ENCODE measurements at places on chromosomes 7 and 10.

- H3K36me3 ChIP-seq = no peaks in the 10 kb centered on the region
- H3K27me3 ChIP-seq = no peaks in the 10 kb centered on the region
- H3K4me3 ChIP-seq = no peak within 1 kb of the TSS
- no peak within 1 kb of the TSS for H3K27ac ChIP-seq
Measured at GRCh38 chr10:97572214-97572989, at the start of gene ANKRD2. ANKRD2 (plus strand) TSS chr10:97572779; CDS start chr10:97572789, 10 bp downstream.

DNA sequence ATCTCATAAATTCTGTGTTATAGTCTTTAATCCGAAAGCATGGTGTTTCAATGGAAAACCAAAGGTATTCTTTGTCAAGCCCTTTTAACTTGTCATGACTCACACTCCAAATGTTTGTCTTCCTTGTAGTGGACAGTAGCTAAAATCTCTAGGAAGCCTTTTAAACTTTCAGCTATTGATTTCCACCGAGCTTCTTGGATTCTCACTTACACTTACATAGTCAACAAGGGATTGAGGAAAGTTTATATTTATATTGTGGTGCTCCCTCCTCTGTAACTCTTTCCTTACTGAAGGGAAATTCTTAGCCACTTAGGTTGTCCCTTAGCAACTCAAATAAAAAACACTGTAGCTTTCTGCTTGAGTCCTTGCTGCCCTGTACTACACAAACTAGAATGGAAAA is 31.2 kb upstream of the GPR37 start:
- H3K27ac ChIP-seq = no peak overlapping the region
- H3K4me3 ChIP-seq = no peak overlapping the region
- no peak for DNase-seq
- peaks cover 5% of the 10 kb centered on the region for H3K27me3 ChIP-seq

- no peaks in the 10 kb centered on the region for H3K36me3 ChIP-seq
- no peak overlapping the region for H3K4me3 ChIP-seq
- peaks cover under 1% of the 10 kb centered on the region for H3K4me1 ChIP-seq
- DNase-seq = no peak
Measured at GRCh38 chr7:94183289-94183749, 179.2 kb upstream of the BET1 start.

DNA sequence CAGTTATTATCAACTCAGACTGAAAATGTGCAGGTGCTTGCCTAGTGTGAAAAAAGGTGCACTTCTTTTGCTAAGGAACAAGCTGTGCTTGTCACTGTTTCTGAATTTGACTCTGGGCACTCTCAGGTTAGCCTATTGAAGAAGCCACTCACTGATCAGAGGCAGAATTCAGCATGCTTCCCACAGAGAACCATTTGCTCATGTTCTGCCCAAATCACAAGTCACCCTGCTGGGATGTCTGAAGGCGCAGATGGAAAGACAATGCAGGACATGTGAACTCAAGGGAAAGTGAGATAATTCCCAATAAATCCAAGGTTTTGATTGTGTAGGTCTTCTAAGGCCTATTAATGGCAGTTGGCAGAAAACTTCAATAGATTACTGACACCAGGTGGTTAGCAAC is 47.8 kb upstream of the CSTF2T start:
- H3K4me1 ChIP-seq = no peaks in the 10 kb centered on the region
- H3K27me3 ChIP-seq = no peaks in the 10 kb centered on the region
- no peaks in the 10 kb centered on the region for H3K36me3 ChIP-seq
- DNase-seq = no peak
- no peak overlapping the region for H3K27ac ChIP-seq
- no peak overlapping the region for H3K4me3 ChIP-seq

GRCh38 chr10:80492848-80493521 is 38.9 kb downstream of the TSPAN14 start:
- H3K4me1 ChIP-seq = peaks cover 96% of the 10 kb centered on the region
- H3K27me3 ChIP-seq = no peaks in the 10 kb centered on the region
- no peak for DNase-seq
- peak overlapping the region; percentile 46 for H3K4me3 ChIP-seq
- peaks cover 87% of the 10 kb centered on the region for H3K36me3 ChIP-seq

GRCh38 chr10:116429288-116429977 is 1.8 kb downstream of the PNLIPRP3 start:
- H3K27me3 ChIP-seq = peaks cover 3% of the 10 kb centered on the region
- DNase-seq = no peak
- H3K36me3 ChIP-seq = no peaks in the 10 kb centered on the region
- no peak overlapping the region for H3K27ac ChIP-seq
- H3K4me1 ChIP-seq = no peaks in the 10 kb centered on the region
- no peak overlapping the region for H3K4me3 ChIP-seq

DNA sequence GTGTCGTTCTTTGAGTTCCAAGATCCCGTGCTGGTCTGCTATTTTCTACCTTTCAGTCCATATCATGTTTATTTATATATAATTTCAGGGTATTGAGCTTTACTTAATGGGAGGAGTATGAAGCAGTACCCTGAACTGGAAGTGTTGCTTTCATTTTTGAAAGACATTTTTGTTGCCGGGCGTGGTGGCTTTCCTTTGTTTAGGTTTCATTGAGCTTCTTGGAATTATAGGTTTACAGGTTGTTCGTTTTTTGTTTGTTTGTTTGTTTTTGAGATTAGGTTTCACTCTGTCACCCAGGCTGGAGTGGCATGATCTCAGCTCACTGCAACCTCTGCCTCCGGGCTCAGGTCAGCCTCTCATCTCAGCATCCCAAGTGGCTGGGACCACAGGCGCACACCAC is 7.4 kb downstream of the ZNF487 start:
- no peaks in the 10 kb centered on the region for H3K27me3 ChIP-seq
- H3K27ac ChIP-seq = no peak overlapping the region
- H3K36me3 ChIP-seq = peaks cover 12% of the 10 kb centered on the region
- H3K4me1 ChIP-seq = no peaks in the 10 kb centered on the region
- no peak overlapping the region for H3K4me3 ChIP-seq

- no peak overlapping the region for H3K4me3 ChIP-seq
- no peaks in the 10 kb centered on the region for H3K4me1 ChIP-seq
- H3K27ac ChIP-seq = no peak overlapping the region
- H3K27me3 ChIP-seq = no peaks in the 10 kb centered on the region
- H3K36me3 ChIP-seq = no peaks in the 10 kb centered on the region
- no peak for DNase-seq
Measured at GRCh38 chr7:70570029-70570428, 561.9 kb upstream of the GALNT17 start.

- H3K27ac ChIP-seq = peak overlapping the region; percentile 86
- peak; percentile 67 for DNase-seq
- H3K4me1 ChIP-seq = peaks cover 74% of the 10 kb centered on the region
- no peaks in the 10 kb centered on the region for H3K27me3 ChIP-seq
- no peak overlapping the region for H3K4me3 ChIP-seq
Measured at GRCh38 chr10:110746254-110746826, 102.2 kb downstream of the RBM20 start.

- H3K4me1 ChIP-seq = no peaks in the 10 kb centered on the region
- no peak for DNase-seq
- H3K4me3 ChIP-seq = no peak overlapping the region
- H3K27me3 ChIP-seq = no peaks in the 10 kb centered on the region
Measured at GRCh38 chr7:158396982-158397862, 190.4 kb downstream of the PTPRN2 start.

GRCh38 chr10:66555061-66555460 is 370.8 kb upstream of the LRRTM3 start:
- DNase-seq = no peak
- no peaks in the 10 kb centered on the region for H3K36me3 ChIP-seq
- H3K4me3 ChIP-seq = no peak overlapping the region
- H3K27ac ChIP-seq = no peak overlapping the region

DNA sequence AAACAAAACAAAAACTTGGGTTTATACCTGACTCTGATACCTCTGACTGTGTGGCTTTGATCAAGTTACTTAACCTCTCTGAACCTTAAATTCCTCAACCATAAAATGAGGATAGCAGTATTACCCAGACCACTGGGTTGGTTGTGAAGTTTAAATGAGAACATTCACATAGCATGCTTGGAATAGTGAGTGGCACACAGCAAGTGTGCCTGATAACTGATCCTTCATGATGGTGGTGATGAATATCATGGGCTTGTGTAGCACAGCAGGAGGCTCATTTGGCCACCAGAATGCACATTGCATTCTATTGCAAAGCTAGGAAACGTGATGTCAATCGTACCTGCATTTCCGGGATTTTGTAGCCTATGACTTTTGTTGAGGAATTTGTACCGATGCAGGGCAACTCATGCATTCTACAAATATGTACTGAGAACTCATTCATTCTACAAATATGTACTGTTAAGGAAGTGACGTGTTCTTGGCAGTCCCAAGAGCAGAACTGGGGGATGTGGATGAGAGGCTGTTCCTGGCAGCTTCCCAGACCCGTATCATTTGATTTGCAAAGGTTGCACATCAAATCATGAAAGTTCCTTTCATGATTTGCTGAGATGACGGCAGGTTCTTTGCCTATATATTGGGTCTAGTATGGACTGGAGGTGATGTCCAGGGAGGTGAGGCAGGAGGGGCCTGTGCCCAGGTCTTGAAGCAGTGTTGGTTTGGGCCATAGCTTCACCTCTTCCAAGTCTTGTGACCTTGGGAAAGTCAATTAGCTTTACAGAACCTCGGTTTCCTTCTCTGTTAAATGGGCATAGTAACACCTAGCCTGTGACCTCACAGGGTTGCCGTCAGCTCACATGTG is 94.6 kb upstream of the SMNDC1 start:
- H3K27me3 ChIP-seq = no peaks in the 10 kb centered on the region
- no peaks in the 10 kb centered on the region for H3K36me3 ChIP-seq
- H3K27ac ChIP-seq = no peak overlapping the region
- no peak overlapping the region for H3K4me3 ChIP-seq
- H3K4me1 ChIP-seq = peaks cover 18% of the 10 kb centered on the region

DNA sequence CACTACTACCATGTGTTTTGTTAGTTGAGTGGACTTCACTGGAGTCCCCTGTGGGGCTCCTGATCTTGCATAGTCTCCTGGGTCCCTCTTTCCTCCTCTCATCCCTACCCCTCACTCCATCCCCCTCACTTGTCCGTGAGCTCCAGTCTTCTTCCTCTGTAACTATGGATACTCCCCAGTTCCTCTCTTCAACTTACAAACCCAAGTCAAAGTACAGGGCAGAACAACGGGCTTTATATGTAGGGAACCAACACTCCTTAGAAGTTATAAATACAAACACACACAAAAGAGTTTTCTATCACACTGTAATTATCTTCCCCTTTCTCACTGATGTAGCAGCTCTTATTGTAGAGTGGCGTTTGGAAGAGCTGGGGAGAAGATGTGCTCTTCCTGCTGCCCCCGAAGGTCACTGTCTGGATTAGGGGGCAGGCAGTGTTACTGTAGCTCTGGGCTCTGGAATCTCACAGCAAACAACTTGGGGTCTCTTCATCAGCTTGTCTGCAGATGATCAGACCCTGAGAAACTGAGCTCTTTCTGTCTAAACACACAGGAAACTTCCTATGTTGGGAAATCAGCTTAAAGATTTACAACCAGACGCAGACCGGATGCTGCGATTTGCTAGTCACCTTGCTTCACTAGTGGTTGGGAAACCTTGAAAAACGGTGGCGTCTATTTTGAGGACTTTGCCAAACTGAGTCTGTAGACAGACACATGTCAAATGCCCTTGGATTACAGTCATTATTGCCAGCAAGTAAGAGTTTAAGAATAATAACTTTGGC is 13.6 kb downstream of the SNX10 start:
- H3K27ac ChIP-seq = peak overlapping the region; percentile 76
- peaks cover 11% of the 10 kb centered on the region for H3K4me1 ChIP-seq
- peaks cover 32% of the 10 kb centered on the region for H3K36me3 ChIP-seq
- peak overlapping the region; percentile 12 for H3K4me3 ChIP-seq
- H3K27me3 ChIP-seq = no peaks in the 10 kb centered on the region

DNA sequence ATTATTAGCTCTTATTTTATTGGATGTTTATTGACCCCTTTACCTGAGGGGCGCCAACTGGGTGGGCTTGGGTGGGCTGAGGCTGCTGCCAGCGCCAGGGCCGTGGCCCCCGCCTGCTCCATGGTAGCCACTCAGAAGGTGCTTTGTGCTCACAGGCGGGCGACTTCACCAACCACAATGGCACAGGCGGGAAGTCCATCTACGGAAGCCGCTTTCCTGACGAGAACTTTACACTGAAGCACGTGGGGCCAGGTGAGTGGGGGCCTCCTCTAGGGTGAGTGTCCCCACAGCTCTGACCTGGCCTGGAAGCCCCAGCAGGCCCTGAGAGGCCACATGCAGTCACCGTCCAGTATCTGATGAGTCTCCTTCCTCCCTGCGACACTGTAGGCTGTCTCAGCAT is 4.1 kb downstream of the PPIF start:
- H3K4me3 ChIP-seq = no peak overlapping the region
- H3K27ac ChIP-seq = no peak overlapping the region
- H3K4me1 ChIP-seq = peaks cover 52% of the 10 kb centered on the region
- H3K36me3 ChIP-seq = peaks cover 75% of the 10 kb centered on the region
- no peaks in the 10 kb centered on the region for H3K27me3 ChIP-seq

DNA sequence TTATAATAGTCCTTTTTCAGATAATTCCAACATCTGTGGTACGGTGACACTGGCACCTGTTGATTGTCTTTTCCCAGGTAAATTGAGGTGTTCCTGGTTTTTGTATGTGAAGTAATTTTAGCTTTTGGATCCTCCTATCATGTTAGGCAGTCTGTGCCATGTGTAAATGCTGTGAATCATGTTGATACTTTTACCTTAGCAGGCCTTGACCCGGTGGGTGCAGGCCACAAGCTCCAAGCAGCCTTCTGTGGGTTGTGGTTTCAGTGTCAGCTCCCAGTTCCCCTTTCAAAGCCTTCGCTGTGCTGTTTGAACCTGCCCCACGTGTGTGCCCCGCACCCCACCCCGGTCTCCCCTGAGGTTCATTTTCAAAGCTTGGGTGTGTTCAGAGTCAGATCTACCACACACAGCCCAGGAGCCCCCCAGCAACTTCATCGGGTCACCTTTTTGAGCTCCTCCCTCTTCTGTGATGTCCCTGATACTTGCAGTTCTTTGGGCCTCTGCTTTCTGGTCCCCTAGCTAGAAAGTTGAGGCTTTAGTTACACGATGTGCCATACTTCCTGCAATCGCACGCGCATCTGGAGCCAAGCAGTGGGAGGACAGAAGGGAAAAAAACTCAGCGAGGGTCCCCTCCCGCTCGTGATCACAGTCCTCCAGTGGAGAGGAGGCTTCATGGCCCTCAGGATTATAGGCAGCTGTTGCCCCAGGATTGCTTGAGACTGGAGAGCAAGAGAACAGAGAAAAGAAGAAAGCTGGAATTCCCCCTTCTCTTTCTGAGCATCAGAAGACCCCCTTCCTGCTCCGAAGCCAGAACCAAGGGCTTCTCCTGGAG is 8.7 kb upstream of the BHLHA15 start:
- peak overlapping the region; percentile 69 for H3K4me3 ChIP-seq
- H3K4me1 ChIP-seq = peaks cover 53% of the 10 kb centered on the region
- H3K27me3 ChIP-seq = no peaks in the 10 kb centered on the region
- H3K27ac ChIP-seq = peak overlapping the region; percentile 91

DNA sequence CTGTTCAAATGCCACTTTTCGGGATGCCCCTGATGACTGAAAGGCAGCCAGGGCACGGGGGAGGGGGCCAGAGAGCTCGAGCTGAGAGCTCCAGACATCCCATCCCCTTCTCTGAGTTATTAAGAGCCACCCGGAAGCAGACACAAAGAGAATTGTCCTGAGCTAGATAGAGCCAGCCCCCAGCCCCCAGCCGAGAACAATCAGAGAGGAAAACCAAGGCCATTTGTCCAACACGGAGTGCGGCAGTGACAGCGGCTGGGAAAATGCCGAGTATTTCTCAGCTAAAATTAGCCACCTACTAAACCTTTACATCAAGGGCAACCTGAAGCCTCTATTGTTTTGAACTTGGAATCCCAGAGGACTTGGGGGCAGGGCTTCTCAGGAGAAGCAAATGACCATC is 51.0 kb downstream of the UNC5B start:
- no peaks in the 10 kb centered on the region for H3K36me3 ChIP-seq
- no peak overlapping the region for H3K4me3 ChIP-seq
- no peak overlapping the region for H3K27ac ChIP-seq

GRCh38 chr7:49817279-49817678 is 43.8 kb downstream of the VWC2 start:
- no peak overlapping the region for H3K27ac ChIP-seq
- peaks cover 2% of the 10 kb centered on the region for H3K27me3 ChIP-seq
- H3K4me3 ChIP-seq = no peak overlapping the region
- H3K4me1 ChIP-seq = no peaks in the 10 kb centered on the region
- DNase-seq = no peak
